ENCODE measurements at places on chromosomes 1 and 21.

DNA sequence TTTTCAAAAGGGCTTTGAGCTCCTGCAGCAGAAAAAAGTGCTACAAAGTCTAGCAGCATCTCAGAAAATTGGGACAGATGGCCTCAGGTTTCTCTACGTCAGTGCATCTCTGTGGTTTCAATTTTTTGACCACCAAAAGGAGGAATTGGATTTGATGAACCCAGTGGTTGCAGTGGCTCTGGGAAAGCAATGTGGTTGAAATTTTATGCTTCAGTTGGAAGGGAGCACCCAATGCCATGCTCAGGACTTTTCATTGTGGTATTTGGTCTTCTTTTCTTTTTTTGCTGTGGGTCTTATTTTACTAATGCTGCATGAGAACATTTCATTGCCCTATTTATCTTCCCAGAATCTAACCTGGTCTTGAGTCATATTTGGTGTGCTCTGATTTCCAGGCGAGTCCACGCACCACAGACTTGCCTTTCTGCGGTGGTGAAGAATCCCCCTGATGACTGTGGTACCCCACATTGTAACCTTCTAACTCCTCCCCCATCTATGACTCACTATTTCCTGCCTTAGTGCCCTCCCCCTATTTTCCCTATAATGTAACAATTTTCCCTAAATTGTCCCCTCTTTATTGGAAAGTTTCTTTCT is 56.7 kb downstream of the S1PR1 start:
- DNase-seq = no peak

DNA sequence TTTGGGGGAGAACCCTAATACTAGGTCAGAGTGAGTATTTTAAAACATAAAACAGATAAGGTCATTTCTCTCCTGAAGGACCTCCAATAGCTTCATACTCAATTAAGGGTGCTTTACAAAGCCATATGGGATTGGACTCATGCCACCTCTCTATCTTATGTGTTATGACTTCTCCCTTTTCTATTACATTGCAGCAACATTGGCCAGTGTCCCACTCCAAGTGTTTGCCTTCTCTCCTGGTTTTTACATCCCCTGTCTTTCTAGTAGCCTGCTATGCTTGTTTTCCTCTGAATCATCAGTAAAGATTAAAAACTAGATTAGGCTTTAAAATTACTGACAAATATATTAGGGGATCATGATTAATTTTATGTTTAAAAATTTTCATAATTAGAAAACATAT is 66.6 kb downstream of the SCMH1 start:
- no peak for DNase-seq

DNA sequence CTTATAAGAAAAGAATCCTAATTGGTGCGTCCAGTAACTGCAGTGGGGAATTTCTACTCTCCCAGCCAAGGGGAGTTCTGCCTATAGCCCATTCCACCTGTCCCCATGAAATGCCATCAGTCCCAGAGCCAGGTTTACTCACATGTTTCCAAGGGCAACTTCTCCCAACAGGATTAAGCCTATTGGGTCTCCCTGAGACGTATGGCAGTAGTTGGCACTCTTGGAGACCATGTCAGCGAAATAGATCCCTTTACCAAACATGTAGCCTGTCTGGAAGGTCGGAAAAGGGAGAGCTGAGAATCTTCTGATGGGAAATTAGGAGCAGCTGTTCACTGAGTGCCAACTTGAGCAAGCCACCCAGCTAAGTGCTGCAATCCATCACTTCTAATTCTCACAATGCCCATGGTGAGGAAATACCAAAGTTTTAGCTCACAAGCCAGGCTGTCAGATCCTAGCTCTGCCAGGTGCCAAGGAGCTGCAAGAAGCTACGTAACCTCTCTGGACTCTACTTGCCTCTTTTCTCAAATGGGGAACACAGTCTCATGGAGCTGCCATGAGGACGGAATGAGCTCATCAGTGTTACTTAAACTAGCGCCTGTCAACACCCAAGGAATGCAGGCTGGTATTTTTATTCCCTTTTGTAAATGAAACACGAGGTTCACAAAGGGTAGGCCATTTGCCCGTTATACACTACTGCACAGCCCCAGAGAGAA is 43.9 kb downstream of the PARP1 start:
- no peak for DNase-seq

- no peak for DNase-seq
These were observed 7.0 kb downstream of the FAAP20 start for GRCh38 chr1:2187619-2188018.

DNA sequence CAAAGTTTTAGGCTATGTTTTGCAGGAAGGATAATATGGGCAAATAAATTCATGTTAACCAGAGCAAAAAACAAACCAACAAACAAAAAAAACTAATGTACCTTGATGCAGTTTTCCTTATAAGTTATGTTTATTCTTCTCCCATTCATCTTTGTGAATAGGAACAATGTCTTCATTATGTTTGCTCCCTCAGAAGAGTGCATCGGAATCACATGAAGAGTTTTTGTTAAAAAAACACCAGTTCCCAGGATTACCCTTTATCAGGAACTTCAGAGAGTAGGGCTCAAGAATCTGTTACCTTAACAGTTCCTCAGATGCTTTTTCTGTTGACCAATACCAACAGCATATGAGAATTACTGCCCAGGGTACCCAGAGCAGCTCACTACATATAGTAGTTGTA is 14.6 kb upstream of the PRRC2C start:
- DNase-seq = no peak

GRCh38 chr1:60727552-60727951 is 354.8 kb upstream of the NFIA start:
- DNase-seq = no peak

DNA sequence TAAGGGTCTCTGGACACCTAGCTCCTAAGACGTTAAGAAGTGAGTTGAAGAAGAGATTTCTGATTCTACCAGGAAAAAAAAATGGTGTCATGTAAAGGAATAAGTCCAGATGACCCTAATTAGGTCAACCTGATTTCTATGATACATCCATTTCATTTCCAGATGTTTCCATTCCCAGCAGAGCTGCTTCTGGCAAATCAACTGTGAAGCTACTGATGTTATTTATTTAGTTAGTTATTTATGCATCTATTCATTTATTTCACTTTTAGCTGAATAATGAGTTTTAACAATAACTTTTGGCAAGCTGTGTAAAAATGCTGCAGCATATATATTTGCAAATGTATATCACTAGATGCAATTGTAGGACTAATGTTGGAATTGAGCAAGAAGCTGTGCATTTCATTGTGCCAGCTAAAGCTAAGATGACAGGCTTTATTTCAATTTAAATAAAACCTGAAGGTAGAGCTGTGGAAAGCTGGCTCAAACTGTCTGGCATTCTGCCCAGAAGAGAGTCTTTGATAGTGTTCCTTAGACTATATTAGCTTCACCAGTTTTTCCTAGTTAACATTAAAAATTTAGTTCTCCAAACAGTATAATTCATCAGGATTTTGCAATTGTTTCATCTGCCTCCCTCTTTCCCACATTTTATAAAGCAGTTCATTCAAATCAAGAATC is 1164.4 kb upstream of the ADGRL4 start:
- DNase-seq = no peak

DNA sequence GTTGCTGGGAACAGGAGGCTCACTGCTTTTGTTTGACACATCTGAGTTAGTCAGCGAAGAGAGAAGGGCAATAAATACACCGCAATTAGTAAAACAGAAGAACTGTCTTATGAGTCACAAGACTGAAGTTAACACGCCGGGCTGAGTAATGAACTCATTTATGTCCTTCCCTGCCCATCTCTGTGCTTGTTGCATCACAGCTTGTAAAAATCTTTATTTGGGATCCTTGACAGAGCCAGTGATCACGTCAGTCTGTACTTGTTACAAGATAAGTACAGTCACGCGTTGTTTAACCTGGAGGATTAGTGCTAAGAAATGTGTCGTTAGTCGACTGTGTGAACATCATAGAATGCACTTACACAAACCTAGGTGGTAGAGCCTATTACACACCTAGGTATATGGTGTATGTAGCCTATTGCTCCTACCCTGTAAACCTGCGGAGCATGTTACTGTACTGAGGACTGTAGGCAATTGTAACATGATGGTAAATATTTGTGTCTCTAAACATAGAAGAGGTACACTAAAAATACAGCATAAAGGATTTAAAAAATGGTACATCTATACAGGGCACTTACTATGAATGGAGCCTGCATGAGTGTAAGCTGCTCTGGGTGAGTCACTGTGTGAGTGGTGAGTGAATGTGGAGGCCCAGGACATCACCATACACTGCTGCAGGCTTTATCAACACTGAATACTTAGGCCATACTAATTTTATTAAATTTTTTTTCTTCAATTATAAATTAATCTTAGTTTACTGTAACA is 272.2 kb downstream of the TNR start:
- no peak for DNase-seq

- no peak for DNase-seq
These were observed 40.1 kb downstream of the TMEM200B start for GRCh38 chr1:29083317-29084195.
